SK-N-SH (cell line): ENCODE measurements at places on chromosomes 6 and 20. TPM values are rescaled to one million over a fixed set of nuclear protein-coding genes. Genes with fewer than 3 reads are reported as not detected.

- DNase-seq = no peak
These were observed 11.2 kb downstream of the KIZ start for GRCh38 chr20:21137078-21137477.

DNA sequence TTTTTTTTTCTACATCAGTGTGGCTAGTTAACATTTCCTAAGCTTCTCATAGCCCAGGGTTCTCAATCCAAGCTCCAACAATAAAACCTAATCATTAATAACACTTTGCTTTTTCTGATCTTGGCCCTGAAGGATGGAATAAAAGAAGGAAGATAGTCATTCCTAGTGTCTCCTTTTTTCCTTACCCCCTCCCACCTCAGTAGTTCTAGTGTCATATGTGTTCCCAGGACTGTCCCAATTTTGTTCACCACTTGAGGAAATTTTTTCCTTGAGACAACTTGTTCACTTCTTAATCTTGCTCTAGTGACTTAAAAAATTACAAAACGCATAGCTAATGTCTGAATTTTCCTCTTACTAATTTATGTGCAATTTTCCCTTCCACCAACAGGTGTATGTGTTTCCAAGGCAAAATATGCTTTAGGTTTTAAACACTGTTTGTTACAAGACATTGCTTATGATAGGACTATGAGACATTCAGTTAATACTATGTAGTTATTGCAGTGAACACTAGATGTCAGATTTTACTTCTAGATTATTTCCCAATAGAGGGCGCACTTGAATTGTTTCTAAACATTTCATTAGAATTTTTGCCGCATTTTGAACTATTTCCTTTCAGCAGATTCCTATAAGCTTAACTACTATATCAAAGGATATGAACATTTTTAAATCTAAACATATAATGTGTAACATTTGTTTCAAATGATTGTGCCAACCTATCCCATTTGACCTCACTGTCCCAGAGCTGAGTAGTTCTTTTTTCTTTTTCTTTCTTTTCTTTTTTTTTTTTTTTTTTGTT, 18.5 kb upstream of the C6orf141 start:
- peak; percentile 32 for DNase-seq

Gene SLC22A1
- polyA plus RNA-seq = 0.10 and 0.20 TPM in 2 replicates

DNA sequence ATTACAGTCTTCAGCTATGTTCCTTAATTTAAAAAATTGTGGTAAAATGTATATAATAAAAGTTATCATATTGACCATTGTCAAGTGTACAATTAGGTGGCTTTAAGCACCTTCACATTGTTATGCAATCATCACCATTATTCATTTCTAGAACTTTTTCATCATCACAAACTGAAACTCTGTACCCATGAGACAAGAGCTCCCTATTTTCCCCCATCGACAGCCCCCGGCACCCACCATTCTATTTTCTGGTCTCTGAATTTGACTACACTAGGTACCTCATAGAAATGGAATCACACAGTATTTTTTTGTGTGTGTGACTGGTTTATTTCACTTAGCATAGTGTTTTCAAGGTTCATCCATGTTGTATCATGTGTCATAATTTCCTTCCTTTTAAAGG, 39.7 kb upstream of the FYN start:
- DNase-seq = no peak

DNA sequence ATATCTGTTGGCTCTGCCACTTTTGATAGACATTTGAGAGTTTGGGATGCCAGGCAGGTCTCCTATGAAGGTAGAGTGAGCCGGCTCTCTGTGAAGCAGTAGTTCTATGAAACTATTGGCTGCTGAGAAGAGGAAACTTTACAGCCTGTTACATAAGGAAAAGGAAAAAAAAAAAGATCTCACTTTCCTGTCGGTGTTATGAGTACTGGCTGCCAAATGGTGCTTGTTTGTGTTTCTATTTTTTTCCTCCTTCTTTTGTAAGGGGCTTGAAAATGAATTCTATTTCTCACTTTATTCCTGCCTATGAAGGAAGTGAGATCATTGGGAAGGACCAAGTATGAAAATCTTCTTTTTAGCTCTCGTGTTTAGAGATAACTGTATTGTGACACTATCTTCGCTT, 73.1 kb upstream of the CLDN20 start:
- DNase-seq = no peak

DNA sequence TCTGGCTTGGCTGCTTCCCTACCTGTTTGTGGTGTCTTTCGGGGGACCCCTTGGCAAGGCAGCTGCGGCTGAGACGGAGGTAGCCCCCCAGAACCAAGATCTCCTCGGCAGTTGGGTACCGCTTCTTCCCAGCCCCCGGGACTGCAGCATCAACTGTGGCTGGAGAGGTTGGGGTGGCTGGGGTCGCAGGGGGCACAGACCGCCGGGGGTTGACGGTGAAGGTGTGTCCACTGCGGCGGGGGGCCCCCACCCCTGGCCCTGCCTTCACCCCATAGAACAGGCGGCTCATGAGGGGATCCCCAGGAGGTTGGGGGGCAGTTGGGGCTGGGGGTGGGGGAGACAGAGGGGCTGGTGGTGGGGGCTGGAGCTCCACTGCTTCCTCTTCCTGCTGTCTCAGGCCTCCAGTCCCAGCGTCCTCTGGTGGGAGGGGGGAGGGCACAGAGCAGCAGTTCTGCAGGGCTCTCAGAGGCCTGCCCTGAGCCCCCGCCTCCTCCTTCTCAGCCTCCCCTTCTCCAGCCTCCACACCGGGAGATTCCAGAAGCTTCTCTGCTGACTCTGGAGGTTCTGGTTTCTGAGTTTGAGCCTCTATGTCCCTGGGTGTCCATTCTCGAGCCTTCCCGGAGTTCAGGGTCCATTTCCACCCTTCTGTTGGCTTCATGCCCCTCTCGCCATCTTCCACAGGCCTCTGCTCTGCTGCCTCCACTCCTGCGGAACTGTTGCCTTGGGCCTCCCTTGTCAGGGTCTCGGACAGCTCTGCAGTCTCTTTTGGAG, 1.9 kb downstream of the PPP1R18 start:
- peak; percentile 45 for DNase-seq

- DNase-seq = peak; percentile 47
These were observed 146.7 kb upstream of the TAB2 start for GRCh38 chr6:149170564-149171452.
